ENCODE measurements at places on chromosomes 5 and 9. TPM values are rescaled to one million over a fixed set of nuclear protein-coding genes. Genes with fewer than 3 reads are reported as not detected.

Gene ECM2
- 1.8 TPM for total RNA-seq

DNA sequence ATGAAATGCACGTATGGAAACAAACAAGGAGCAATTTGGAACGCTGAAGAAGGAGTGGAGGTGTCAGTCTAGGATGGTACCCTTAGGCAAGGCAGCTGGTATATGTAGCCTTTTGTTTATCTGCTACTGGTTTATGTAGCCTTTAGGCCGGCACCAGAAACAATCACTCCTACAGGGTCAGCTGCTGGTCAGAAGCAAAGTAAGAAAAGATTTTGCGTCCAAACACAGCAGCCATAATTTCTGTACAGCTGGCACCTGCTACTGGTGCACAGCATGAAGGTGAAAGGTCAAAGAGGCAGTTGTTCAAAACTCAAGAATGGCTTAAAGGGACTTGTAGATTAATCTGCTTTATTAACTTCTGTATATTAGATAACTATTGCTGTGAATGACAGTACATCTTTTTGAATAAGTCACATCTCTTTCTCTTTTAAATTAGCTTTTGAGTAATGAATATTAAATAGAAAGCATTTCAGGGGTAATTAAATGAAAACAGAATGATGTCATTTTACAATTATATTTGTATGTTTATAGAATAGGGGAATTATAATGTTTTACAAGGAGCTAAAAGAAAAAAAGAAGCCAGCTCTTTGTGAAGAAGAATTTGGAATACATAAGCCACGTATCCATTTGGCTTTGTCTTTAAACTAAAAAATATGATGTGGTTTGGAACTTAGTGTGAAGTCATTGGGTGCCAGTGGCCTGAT is 33.1 kb upstream of the TLX3 start:
- DNase-seq, result no peak
- peaks cover 4% of the 10 kb centered on the region for H3K27me3 ChIP-seq
- H3K27ac ChIP-seq, result no peak overlapping the region
- H3K4me1 ChIP-seq, result no peaks in the 10 kb centered on the region

DNA sequence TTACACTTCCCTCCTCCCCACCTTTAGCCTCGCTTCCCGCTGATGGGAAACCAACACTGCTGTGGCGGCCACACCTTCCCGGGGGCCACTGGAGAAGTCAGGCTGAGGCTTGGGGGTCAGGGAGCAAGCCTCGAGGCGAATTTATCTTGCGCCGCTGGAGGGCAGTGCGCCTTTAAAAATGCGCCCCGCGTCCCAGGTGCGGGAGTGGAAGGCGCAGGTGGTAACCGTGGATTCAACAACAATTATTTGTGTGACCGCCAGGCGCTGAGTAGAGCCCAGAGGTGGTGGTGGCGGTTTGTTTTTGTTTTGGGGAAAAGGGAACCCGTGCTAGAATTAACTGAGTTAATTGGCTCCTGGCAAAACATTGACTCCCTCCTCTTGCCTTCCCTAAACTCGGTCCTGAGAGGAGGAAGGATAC is 1.1 kb downstream of the CFAP77 start:
- peaks cover 69% of the 10 kb centered on the region for H3K27me3 ChIP-seq
- DNase-seq, result no peak
- peaks cover 40% of the 10 kb centered on the region for H3K4me1 ChIP-seq
- H3K4me3 ChIP-seq, result peak overlapping the region; percentile 36
- H3K36me3 ChIP-seq, result no peaks in the 10 kb centered on the region

- H3K36me3 ChIP-seq, result no peaks in the 10 kb centered on the region
- no peaks in the 10 kb centered on the region for H3K4me1 ChIP-seq
- peaks cover 16% of the 10 kb centered on the region for H3K27me3 ChIP-seq
- peak overlapping the region; percentile 54 for H3K4me3 ChIP-seq
- H3K27ac ChIP-seq, result no peak overlapping the region
- DNase-seq, result no peak
These were observed 69.4 kb downstream of the LMX1B start for GRCh38 chr9:126682928-126683697.

- H3K36me3 ChIP-seq, result peaks cover 9% of the 10 kb centered on the region
- no peak for DNase-seq
- H3K4me3 ChIP-seq, result no peak overlapping the region
- no peaks in the 10 kb centered on the region for H3K27me3 ChIP-seq
- H3K4me1 ChIP-seq, result no peaks in the 10 kb centered on the region
These were observed 14.5 kb downstream of the FBXW2 start for GRCh38 chr9:120778758-120779157.

Gene IFNA2
- total RNA-seq, result not detected

GRCh38 chr9:87035879-87036278 is 88.6 kb upstream of the GAS1 start:
- no peak for DNase-seq
- H3K36me3 ChIP-seq, result no peaks in the 10 kb centered on the region
- peaks cover 19% of the 10 kb centered on the region for H3K4me1 ChIP-seq
- no peak overlapping the region for H3K27ac ChIP-seq
- H3K27me3 ChIP-seq, result no peaks in the 10 kb centered on the region
